ENCODE measurements at places on chromosomes 7 and 10. TPM values are rescaled to one million over a fixed set of nuclear protein-coding genes. Genes with fewer than 3 reads are reported as not detected.

ARHGAP22 gene
- not detected for total RNA-seq

- no peak overlapping the region for H3K4me3 ChIP-seq
- H3K4me1 ChIP-seq, result no peaks in the 10 kb centered on the region
- DNase-seq, result no peak
- H3K36me3 ChIP-seq, result no peaks in the 10 kb centered on the region
- H3K27ac ChIP-seq, result no peak overlapping the region
- H3K27me3 ChIP-seq, result no peaks in the 10 kb centered on the region
Observed at GRCh38 chr10:103812432-103812831, 42.9 kb downstream of the SH3PXD2A start.

NKX2-3 gene
- total RNA-seq, result not detected

DNA sequence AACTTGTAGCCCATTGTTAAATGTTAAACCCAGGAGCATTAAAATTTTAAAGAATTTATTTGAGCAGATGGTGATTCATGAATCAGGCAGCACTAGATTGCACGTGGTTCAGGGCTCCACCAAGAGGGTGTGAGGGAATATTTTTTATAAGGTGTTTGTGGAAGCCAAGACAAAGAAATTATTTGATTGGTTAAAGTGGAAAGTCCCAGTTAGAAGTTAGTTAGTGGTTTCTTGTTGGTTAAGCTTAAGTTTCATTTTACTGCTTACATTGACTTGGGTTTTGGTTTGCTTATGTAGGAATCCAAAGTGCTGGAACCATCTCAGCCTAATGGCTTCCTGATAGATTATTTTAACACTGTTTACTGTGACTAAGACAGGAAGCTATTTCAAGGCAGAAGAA, 906.2 kb downstream of the LRMDA start:
- no peaks in the 10 kb centered on the region for H3K36me3 ChIP-seq
- DNase-seq, result no peak
- H3K4me3 ChIP-seq, result no peak overlapping the region
- H3K4me1 ChIP-seq, result peaks cover 14% of the 10 kb centered on the region
- peak overlapping the region; percentile 78 for H3K27ac ChIP-seq

CLCN1 gene
- total RNA-seq, result 0.21 TPM

DNA sequence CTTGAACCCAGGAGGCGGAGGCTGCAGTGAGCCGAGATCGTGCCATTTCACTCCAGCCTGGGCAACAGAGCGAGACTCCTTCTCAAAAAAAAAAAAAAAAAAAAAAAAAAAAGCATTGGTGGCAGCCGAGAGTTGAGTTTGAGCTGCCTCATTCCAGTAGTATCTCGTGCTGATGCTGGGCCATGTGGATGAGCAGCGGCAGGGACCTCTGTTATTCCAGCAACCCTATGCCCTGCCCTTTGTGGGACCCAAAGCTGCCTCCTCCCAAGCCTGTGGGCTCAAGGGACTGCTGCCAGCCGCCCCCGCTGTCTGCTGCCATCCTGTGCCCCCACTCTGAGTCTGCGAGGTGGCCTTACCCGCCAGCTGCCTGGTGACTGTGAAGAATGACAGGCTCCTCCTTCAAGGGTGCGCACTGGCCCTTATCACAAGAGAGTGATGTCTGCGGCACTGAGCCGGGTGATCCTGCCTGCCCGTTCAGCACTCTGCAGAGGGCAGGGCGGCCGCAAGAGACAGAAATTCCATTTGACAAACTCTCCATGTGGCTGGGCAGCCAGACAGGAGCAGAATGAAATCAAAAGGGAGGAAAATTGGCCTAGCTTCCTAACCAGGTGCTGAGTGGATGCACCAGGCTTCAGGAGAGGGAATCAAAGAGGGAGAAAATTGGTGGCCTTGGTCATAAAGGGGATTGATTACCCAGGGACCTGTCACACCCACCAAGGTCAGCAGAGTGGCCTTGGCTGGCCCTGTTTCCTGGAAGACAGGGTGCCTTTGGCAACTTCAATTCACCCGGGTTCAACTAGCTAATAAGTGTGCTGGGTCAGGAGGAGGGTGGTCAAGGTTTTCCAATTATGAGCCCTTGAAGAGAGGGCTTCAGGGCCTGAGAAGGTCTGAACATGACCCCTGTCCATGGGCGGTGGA, 65.3 kb upstream of the ZMIZ1 start:
- no peak for DNase-seq
- no peaks in the 10 kb centered on the region for H3K36me3 ChIP-seq
- H3K27me3 ChIP-seq, result no peaks in the 10 kb centered on the region

NDUFB2 gene
- 349 TPM for total RNA-seq

ZNF783 gene
- total RNA-seq, result 26.7 TPM

GRCh38 chr7:25908154-25908949, 243.6 kb upstream of the NFE2L3 start:
- no peaks in the 10 kb centered on the region for H3K4me1 ChIP-seq
- no peak overlapping the region for H3K4me3 ChIP-seq
- DNase-seq, result no peak
- H3K27ac ChIP-seq, result no peak overlapping the region
- no peaks in the 10 kb centered on the region for H3K27me3 ChIP-seq

GRCh38 chr7:105388356-105389087, at the start of gene SRPK2:
Gene SRPK2 (minus strand): TSS chr7:105388921.
- H3K4me1 ChIP-seq, result no peaks in the 10 kb centered on the region
- no peaks in the 10 kb centered on the region for H3K36me3 ChIP-seq
- H3K27ac ChIP-seq, result peak within 1 kb of the TSS; percentile 89
- DNase-seq, result peak; percentile 68

DNA sequence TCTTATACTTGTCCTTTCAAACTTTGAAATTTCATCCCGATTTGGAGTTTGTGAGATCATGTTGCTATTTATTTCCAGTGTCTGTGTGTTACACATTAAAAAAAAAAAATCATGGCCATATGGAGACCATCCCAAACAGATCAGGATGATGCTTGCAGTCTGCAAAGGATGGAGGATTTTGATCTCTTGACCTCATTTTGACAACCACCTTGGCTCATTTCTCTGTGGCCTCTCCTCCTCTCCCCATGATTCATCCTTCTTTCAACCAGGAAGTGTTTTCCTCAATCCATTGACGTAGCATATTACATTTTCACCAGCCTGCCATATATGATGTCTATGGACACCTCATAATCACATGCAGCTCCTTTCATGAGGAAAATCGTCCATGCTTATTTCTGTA, 68.9 kb upstream of the INSYN2A start:
- no peaks in the 10 kb centered on the region for H3K27me3 ChIP-seq
- no peak overlapping the region for H3K27ac ChIP-seq
- no peaks in the 10 kb centered on the region for H3K36me3 ChIP-seq
- no peaks in the 10 kb centered on the region for H3K4me1 ChIP-seq

- no peaks in the 10 kb centered on the region for H3K27me3 ChIP-seq
- no peaks in the 10 kb centered on the region for H3K4me1 ChIP-seq
- H3K4me3 ChIP-seq, result no peak overlapping the region
- no peaks in the 10 kb centered on the region for H3K36me3 ChIP-seq
Observed at GRCh38 chr7:85508642-85509410, 322.0 kb upstream of the SEMA3D start.

GRCh38 chr10:30028738-30029030, 30.7 kb downstream of the JCAD start:
- no peak for DNase-seq
- no peaks in the 10 kb centered on the region for H3K36me3 ChIP-seq
- peak overlapping the region; percentile 67 for H3K27ac ChIP-seq
- peaks cover 3% of the 10 kb centered on the region for H3K4me1 ChIP-seq

GRCh38 chr10:125231116-125231812, 70.9 kb upstream of the CTBP2 start:
- H3K27ac ChIP-seq, result no peak overlapping the region
- no peaks in the 10 kb centered on the region for H3K36me3 ChIP-seq
- no peaks in the 10 kb centered on the region for H3K27me3 ChIP-seq

GRCh38 chr7:5687936-5688630, 93.4 kb downstream of the RNF216 start:
- peak overlapping the region; percentile 95 for H3K27ac ChIP-seq
- no peaks in the 10 kb centered on the region for H3K36me3 ChIP-seq

ANKRD1 gene
- total RNA-seq, result 0.35 TPM

DNA sequence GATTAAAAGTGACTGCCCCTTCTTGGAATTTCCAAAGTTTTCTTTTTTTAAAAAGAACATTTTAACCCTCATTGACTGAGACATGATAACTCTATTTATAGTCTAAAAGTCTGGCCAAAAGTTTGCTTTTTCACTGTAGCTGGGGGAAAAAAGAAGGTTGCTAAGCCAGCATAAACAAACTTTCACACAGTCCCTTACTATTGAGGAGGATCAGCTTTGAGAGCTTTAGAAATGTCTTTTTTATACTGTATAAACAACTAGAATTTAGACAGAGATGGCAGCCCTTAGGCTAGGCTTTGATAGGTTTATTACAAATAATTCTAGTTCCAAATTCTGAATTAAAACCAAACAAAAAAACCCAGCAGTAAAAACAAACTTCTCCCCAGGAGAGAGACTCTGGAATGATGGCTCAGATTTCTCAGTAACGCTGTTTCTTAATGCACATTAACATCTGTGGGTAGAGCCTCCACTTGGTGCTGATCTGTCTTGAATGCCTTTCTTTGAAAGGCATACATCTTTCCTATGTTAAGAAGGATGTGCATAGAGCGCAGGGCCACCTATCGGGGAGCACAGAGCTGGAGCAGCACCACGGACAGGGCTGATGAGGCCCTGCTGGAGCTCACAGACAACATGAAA, 100.9 kb upstream of the PDLIM1 start:
- H3K36me3 ChIP-seq, result no peaks in the 10 kb centered on the region
- no peaks in the 10 kb centered on the region for H3K27me3 ChIP-seq
